AG04449 (cell line): ENCODE measurements at places on chromosomes 12 and 14.

- DNase-seq = no peak
Observed at GRCh38 chr14:81172353-81172752, 48.4 kb downstream of the GTF2A1 start.

DNA sequence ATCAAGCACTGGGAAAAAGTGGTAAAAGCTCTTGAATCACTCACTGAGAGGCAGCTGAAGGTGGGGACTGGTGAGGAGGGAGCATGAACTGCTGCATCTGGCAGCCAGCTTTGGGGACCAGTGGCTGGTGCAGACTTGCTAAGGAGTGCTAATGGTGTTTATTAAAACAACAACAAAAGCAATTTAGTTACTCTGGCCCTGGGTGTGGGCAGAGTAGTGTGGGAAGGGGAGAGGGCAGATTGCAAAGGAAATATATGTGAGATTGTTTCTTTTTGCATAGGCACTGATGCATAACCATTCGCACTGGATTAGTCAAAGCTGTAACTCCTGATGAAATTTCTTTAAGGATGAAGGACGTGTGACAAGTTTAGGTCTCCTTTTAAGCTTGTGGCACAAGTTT lies 8.1 kb downstream of the TXNRD1 start:
- no peak for DNase-seq

DNA sequence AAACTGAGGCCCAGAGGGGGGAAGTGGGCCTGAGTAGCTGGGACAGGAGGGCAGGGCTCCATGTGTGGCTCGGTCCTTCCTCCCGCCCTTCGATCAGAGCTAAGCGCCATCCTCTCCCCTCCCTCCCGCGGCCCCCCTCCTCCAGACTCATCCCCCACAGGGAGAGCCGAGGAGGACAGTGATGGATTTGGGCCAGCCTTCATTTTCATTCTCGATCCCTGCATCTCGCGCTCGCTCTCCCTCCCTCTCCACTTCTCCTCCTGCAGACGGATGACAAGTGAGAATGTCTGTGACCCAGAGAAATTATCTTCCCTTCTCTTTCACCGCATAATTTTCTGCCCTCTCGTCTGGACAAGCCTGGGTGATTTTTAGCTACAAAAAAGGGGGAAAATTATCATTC lies 183.3 kb downstream of the RBM19 start:
- no peak for DNase-seq

DNA sequence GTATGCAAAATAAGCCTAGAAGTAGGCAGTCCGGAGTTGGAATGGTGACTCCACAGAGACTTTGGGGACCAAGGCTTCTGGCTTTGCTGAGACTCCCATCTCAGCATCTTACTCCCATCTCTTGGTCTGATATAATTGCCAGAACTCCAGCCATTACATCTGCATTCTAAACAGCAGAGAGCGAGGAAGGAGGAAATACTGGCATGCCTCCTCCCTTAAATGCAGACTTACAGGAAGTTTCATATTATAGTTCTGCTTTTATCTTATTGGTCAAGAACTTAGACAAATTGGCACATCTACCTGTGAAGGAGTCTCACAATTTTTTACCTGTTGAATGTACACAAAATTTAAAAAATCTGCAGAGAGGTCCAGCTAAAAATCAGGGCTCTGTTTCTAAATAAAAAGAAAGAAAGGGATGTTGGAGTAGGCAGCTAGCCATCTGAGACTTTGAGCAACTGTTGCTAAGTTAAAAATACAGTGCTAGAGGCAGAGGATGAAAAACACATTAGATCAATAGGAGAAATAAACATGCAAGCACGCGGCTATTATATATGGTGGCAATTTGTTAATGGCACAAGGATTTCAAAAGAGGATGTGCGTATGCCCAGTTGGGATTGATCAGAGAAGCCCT lies 209.9 kb upstream of the HMGA2 start:
- DNase-seq = no peak

DNA sequence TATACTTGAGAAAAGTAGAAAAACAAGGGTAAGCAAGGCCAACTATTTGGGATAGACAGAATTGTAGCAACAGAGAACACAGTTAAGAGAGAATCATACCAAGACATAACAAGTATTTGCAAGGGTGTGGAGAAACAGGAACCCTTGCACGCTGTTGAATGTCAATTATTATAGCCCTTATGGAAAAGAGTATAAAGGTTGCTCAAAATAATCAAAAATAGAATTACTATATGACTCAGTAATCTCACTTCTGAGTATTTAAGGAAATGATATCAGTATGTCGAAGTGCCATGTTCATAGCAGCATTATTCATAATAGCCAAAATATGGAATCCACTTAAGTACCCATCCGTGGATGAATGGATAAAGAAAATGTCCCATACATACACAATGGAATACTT lies 193.3 kb downstream of the PHLDA1 start:
- no peak for DNase-seq

GRCh38 chr12:48979602-48980388 lies 1.7 kb downstream of the WNT1 start:
- DNase-seq = no peak

GRCh38 chr12:49160399-49160798 lies 28.5 kb downstream of the TUBA1A start:
- DNase-seq = no peak

DNA sequence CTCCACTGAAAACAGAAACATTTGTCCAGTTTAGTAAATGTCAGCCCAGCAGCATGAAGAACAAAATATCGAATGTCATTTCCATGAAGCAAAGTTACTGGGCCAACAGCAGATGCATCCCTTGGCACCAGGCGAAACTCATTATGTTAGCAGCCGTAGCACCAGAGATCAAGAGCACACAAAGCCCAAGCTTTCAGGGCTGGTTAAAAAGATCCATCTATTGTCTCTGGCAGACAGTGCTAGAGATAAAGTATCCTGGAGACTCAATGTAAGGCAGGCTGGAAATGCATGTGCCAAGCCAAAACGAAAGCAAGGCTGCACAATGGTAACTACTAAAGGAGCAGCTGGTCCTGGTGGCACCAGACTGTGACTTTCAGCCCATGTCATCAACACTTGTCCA lies 120.3 kb upstream of the PLEKHG7 start:
- no peak for DNase-seq

- no peak for DNase-seq
Observed at GRCh38 chr14:74965486-74966153, 10.2 kb upstream of the PGF start.

GRCh38 chr12:107079172-107080011 lies 14.0 kb downstream of the CRY1 start:
- DNase-seq = no peak

DNA sequence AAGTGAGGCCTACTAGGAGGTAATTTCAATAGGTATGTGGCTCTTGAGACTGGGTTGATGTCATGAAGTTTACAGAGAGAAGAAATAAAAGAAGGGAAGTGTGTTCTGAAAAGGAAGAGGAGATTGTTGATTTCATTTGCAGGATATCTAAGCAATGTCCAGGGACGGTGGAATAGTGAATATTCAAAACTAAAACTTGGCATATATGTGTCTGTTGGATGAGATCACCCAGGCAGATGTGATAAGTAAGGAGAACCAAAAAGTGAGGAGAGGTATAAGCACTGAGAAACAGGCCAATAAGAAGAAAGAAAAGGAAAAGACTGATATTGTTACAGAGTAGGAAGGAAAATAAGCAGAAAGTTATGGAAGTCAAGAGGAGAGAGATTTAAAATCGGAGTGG lies 255.6 kb downstream of the PDZRN4 start:
- DNase-seq = no peak

GRCh38 chr14:76846331-76847047 lies 20.3 kb downstream of the LRRC74A start:
- no peak for DNase-seq

DNA sequence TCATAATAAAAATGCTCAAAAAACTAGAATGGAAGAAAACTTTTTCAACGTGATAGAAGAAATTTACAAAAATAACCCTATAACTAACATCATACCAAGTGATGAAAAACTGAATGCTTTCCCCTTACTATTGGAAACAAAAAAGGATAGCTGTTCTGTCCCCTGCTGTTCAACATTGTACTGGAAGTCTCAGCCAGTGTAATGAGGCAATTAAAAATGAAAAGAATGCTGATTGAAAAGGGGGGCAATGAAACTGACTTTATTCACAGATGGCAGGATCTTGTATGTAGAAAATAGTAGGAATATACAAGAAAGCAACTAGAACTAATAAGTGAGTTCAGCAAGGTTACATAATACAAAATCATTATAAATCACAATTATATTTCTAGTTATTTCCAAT lies 337.9 kb upstream of the KITLG start:
- no peak for DNase-seq

DNA sequence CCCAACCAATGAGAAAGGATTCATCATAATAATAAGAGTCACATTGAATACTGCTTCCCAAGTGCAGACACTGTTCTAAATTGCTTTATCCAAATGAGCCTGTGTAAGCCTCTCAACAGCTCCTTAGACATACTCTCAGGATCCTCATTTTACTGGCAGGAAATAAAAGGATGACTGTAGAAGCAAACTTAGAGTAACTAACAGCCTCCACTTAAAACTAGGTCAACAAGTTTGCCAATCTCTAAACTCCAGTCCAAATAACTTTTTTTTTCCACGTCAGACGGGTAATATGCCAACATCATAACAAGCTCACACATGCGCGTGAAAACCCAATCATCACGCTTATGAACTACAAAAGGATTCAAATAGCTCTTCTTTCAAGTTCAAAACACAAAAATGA lies 15.3 kb upstream of the DPF3 start:
- no peak for DNase-seq

DNA sequence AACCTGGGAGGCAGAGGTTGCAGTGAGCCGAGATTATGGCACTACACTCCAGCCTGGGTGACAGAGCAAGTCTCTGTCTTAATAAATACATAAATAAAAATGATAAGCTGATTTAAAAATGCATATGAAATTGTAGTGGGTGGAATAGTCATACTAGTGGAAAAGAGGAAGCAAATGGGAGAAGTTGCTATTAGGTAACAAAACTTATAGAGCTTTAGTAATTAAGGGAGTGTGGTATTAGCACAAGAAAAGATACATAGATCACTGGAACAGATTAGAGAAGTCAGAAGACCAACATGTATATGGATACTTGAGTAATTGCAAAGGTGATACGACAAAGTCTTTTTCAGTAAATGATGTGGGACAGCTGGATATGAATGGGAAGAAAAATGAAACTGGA lies 26.5 kb downstream of the TECPR2 start:
- DNase-seq = no peak

GRCh38 chr12:52250048-52250990 lies 17.3 kb downstream of the KRT7 start:
- DNase-seq = no peak
